ENCODE measurements at places on chromosomes 4 and X.

DNA sequence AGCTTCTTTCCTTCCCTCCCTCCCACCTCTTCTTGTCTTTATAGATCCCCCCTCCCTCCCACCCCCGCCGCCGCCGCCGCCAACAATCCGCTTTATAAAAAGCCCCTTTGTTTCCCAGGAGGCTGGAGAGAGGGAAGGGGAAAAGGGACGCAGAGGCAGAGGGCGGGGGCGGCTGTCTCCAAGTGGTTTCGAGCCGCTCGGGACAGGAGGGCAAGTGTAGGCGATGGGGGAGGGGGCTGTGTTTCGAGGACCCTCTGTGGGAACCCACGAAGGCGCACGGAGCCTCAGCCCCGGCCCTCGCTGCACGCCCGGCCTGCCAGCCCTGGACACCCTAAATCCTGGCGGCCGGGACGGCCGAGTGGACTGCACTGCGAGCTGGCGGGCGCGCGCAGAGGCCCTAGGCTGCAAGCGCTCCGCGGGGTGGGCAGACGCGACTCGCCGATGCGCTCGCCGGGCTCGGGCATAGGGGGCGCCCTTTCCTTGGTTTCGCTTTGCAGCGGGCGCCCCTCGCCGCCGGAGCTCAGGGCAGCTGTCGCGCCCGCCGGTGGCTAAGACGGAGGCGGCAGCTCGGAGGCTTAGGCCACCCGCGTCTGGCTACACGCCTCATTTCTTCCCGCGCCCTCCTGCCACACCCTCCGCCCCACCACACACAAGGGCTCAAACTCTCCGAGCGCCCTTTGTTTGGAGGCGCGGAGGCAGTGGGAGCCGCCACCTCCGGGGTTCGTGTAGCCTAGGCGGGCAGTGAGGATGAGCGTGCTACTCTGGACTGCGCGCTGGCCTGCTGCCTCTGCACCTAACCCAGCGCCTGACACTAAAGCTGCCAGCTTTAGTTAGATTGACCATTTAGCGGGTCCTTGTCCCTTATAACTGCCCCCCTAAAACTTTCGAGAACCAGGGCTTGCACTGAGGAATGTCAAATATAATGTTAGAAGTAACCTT lies 2.2 kb downstream of the MAMLD1 start:
- DNase-seq: peak; percentile 47

DNA sequence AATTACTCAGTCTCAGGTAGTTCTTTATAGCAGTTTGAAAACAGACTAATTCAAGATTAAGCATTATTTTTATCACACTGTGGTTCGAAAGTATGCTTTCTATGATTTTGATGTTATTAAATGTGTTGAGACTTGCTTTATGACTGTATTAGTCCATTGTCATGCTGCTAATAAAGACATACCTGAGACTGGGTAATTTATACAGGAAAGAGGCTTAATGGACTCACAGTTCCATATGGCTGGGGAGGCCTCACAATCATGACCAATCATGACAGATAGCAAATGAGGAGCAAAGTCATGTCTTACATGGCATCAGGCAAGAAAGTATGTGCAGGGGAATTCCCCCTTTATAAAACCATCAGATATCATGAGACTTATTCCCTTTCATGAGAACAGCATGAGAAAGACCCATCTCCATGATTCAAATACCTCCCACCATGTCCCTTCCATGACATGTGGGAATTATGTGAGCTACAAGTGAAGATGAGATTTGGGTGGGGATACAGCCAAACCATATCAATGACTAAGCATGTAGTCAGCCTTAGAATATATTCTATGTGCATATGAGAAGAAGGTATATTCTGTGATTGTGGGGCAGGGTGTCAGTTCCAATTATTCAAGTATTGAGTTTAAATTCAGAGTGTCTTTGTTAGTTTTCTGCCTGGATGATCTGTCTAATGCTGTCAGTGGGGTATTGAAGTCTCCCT lies 44.6 kb upstream of the UGT2A1 start:
- DNase-seq: no peak

DNA sequence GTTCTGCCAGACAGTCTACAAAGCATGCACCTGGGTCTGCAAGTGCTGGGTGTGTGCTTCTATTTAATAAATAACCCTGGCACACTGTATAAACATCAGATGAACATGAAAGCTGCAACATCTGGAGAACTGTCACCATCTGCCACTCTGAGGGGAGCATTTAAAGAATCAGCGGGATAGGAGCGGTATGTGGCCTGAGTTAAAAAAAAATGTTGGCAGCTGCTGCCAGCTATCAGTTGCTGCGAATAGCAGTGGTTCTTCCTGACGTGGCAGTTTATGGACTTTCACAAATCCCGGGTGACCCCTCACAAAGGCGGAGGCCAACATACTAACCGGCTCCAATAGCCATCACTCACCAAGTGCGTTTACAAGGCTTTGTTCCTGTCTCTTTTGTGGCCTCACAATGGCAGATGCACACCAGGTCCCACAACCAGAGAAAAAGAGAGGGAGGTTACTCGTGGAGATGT lies 95.1 kb downstream of the RASL11B start:
- DNase-seq: no peak

DNA sequence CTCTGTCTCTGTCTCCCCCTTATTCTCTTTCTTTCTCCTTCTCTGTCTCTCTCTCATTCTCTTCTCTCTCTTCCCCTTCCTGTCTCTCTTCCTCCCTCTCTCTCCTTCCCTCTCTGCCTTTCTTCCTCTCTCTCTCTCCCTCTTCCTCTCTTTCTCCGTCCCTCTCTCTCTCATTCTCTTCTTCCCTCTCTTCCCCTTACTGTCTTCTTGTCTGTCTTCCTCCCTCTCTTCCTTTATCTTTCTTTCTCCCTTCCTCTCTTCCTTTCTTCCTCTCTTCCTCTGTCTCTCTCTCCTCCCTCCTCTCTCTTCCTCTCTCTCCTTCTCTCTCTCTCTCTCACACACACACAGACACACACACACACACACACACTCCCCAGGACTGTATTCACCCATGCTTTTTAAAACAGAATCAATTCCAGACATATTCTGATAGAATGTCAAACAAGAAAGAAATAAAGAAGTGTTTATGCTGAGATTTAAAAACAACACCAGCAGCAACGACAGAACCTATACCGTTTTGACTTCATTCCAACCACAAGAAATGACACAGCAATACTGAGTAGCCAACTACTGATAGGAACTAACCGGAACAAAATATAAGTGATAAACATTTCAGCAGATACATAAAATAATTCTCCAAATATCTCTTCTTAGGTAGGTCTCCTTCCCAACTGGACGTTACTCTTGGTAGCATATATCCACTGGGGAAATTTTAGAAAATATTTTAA lies 296.7 kb downstream of the ASMT start:
- DNase-seq: no peak

DNA sequence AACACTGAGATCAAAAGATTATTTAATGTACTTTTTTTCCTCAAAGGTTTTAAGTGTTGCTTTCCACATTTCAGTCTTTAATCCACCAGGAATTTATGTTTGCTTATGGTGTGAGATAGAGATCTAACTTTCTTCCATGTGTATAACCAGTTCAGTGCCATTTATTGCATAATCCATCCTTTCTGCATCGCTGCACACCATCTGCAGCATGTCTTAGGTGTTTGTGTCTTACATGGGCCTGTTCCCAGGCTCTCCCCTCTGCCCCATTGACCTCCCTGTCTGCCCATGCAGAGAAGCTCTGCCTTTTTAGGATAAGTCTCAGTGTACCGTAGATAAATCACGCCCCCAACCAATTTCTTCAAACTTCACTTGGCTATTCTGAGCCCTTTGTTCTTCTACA lies 30.3 kb downstream of the NSDHL start:
- no peak for DNase-seq
